ENCODE measurements at places on chromosomes 5 and 9. TPM values are rescaled to one million over a fixed set of nuclear protein-coding genes. Genes with fewer than 3 reads are reported as not detected.

Gene AK8
- 1.5 TPM for total RNA-seq

Gene PCDHB14
- 1.6 TPM for total RNA-seq

Gene AGPAT2
- total RNA-seq = 50.2 TPM

Gene LCNL1
- total RNA-seq = not detected

Gene HTR1A
- not detected for total RNA-seq

Gene GPX8
- 70.8 TPM for total RNA-seq

Gene CACNA1B
- 0.41 TPM for total RNA-seq

Gene LRSAM1
- 30.0 TPM for total RNA-seq

Gene ZNF346
- total RNA-seq = 14.8 TPM

Gene LECT2
- total RNA-seq = not detected

Gene IRX2
- total RNA-seq = not detected

Gene B4GALT1
- total RNA-seq = 71.0 TPM

Gene LAMC3
- total RNA-seq = 0.12 TPM

Gene RANBP17
- total RNA-seq = 12.9 TPM

Gene OTP
- not detected for total RNA-seq

Gene NUTM2G
- total RNA-seq = not detected

Gene LHX3
- not detected for total RNA-seq

Gene CDC20B
- total RNA-seq = 0.23 TPM

Gene DHFR
- total RNA-seq = 18.0 TPM

Gene SHOC1
- not detected for total RNA-seq

Gene GRAMD2B
- 12.3 TPM for total RNA-seq

Gene MAMDC2
- 16.0 TPM for total RNA-seq

Gene TMEM252
- not detected for total RNA-seq

Gene C8G
- not detected for total RNA-seq

Gene FOXD4
- total RNA-seq = not detected

Gene IL9
- total RNA-seq = not detected

Gene GFI1B
- total RNA-seq = not detected

Gene C5orf58
- not detected for total RNA-seq

Gene ZNF300
- total RNA-seq = 6.0 TPM

Gene BHMT
- not detected for total RNA-seq

Gene PRSS3
- 26.8 TPM for total RNA-seq

Gene IL5
- total RNA-seq = not detected

Gene HEMGN
- not detected for total RNA-seq

Gene PITX1
- not detected for total RNA-seq

Gene PANK3
- 31.6 TPM for total RNA-seq

Gene RPL35
- 1,299 TPM for total RNA-seq

Gene WDR38
- not detected for total RNA-seq

Gene UBE2QL1
- not detected for total RNA-seq

Gene PTGS1
- 4.2 TPM for total RNA-seq

Gene MEIKIN
- not detected for total RNA-seq

Gene CSF2
- 31.6 TPM for total RNA-seq

Gene UBAP1
- total RNA-seq = 34.5 TPM

Gene FAM120A
- total RNA-seq = 79.5 TPM

Gene NADK2
- 9.6 TPM for total RNA-seq

Gene ANKRD31
- not detected for total RNA-seq
